Smooth muscle cell of trachea (primary cell): ENCODE measurements at places on chromosomes 5 and 9. TPM values are rescaled to one million over a fixed set of nuclear protein-coding genes. Genes with fewer than 3 reads are reported as not detected.

The NELFB gene
- total RNA-seq = 53.4 and 63.5 TPM in 2 replicates

The EGFLAM gene
- 2.5 and 3.0 TPM in 2 replicates for total RNA-seq

The SLC45A2 gene
- under 0.01 TPM in 1 of 2 replicates, not detected in the other for total RNA-seq

The ZNF169 gene
- 5.0 and 9.0 TPM in 2 replicates for total RNA-seq

The PCDHA5 gene
- under 0.01 TPM in 1 of 2 replicates, not detected in the other for total RNA-seq

The NACC2 gene
- total RNA-seq = 19.9 and 30.3 TPM in 2 replicates

The EIF4EBP3 gene
- 1.5 and 3.3 TPM in 2 replicates for total RNA-seq

The PCDHB12 gene
- 0.15 and 0.33 TPM in 2 replicates for total RNA-seq

The PTPN3 gene
- under 0.01 and 0.17 TPM in 2 replicates for total RNA-seq

The SV2C gene
- not detected in 2 replicates for total RNA-seq

The BTNL9 gene
- not detected in 2 replicates for total RNA-seq

The FST gene
- total RNA-seq = 39.2 and 73.6 TPM in 2 replicates

The SPINK13 gene
- not detected in 2 replicates for total RNA-seq

The FOXD1 gene
- 7.6 and 11.7 TPM in 2 replicates for total RNA-seq

The SNCAIP gene
- under 0.01 and 0.66 TPM in 2 replicates for total RNA-seq

The ADRA1B gene
- total RNA-seq = 0.17 TPM in 1 of 2 replicates, not detected in the other

The S100Z gene
- not detected in 2 replicates for total RNA-seq
